ENCODE measurements at places on chromosomes 7 and 10. TPM values are rescaled to one million over a fixed set of nuclear protein-coding genes. Genes with fewer than 3 reads are reported as not detected.

- DNase-seq: no peak
These were observed 468.8 kb upstream of the NRP1 start for GRCh38 chr10:33803248-33803647.

DNA sequence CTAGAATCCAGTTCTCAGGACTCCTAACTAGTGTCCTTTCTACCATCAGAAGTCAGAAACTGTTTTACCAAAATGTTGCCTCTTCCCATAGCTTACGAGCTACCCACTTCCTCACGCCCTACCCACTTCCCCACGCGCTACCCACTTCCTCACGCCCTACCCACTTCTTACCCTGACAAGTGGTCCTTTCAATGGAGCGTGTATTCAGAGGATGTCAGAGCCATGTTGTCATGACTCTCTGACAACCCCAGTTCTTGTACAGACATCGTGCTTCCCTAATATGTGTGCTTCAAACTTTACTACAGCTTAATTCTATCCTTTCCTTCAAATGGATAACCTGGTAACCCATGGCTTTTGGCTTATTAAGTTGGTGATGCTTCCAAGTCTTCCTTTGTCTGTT, 84.8 kb upstream of the PHF14 start:
- no peak for DNase-seq

GRCh38 chr10:17435187-17435586, 19.2 kb downstream of the ST8SIA6 start:
- DNase-seq: no peak

DNA sequence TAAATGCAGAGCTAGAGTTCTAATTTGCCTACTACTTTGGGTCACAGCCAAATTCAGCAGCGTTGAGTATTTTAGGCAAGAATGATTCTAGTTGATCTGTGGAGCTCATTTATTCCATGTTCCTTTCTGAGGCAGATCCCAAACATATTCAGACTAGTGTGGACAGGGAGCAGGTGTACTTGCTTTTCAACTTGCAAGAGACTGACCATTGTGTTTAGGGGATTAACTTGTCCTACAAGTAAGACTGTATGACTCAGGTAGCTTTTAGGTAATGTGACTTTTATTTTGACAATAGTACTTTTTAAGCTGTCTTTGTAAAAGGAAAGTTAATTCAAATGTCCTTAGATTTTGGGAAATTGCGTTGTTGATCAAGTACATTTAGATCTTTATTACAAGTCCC, 285.5 kb downstream of the TWIST1 start:
- no peak for DNase-seq

DNA sequence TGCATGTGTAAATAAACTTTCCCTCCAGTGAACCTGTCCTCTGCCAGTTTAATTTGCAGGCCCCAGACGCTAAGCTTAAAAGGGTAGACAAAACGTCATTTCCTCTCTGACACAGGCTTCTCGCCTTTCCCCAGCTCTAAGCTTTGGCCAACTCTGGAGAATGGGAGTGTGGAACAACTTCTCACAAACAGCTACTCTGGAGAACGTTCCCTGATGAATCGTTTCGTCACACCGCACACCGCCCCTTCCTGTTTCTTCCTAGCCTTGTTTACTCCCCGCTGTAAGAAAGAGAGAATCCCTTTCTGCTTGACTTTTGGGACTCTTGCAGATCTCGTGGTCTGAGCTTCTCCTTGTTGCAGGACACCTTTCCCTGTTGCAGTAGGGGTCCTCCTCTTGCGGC, 564.2 kb downstream of the TCERG1L start:
- no peak for DNase-seq

DNA sequence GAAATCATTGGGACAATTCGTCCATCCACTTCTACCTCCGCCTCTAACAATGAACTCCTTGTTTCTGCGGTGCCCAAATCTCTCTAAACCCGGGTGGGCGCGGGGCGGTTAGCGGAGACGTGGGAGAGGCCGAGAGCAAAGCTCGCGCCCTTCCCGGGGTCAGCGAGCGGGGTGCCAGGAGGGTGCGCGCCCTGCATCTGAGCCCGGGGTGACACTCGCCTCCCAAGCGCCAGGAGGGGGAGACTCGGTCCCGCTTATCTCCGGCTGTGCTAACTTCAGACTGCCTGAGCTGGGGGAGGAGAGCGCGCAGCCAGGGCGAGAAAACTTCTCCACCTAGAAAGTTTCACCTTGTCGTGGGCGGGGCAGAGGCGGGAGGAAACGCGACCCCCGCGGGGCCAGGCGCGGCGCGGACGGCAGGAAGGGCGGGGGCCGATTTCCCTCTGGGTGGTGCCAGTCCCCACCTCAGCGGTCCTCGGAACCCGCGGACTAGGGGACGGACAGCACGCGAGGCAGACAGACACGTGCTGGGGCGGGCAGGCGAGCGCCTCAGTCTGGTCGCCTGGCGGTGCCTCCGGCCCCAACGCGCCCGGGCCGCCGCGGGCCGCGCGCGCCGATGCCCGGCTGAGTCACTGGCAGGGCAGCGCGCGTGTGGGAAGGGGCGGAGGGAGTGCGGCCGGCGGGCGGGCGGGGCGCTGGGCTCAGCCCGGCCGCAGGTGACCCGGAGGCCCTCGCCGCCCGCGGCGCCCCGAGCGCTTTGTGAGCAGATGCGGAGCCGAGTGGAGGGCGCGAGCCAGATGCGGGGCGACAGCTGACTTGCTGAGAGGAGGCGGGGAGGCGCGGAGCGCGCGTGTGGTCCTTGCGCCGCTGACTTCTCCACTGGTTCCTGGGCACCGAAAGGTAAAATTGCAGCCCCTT, at the start of gene MET:
TSS of gene MET (plus strand) at position 516 of the 915 bp plus-strand sequence. CDS start 26,889 bp downstream, outside the sequence.
- peak; percentile 85 for DNase-seq

GRCh38 chr10:60208676-60209269, 180.9 kb downstream of the ANK3 start:
- DNase-seq: no peak

The ARHGEF5 gene
- total RNA-seq: 73.8 TPM

The TPST1 gene
- 4.7 TPM for total RNA-seq

The CALHM3 gene
- total RNA-seq: not detected

The CRHR2 gene
- not detected for total RNA-seq

The ZNF511 gene
- total RNA-seq: 42.1 TPM

The PLEKHS1 gene
- 6.6 TPM for total RNA-seq

The STYXL1 gene
- 26.0 TPM for total RNA-seq

All from left colon (tissue), 2 donors.